ENCODE measurements at places on chromosomes 12 and 14. TPM values are rescaled to one million over a fixed set of nuclear protein-coding genes. Genes with fewer than 3 reads are reported as not detected.

The SLC6A12 gene
- not detected for total RNA-seq

The KRT3 gene
- not detected for total RNA-seq

The MUCL1 gene
- total RNA-seq: not detected

The HNF1A gene
- total RNA-seq: not detected

The NANOG gene
- total RNA-seq: not detected

The CLEC9A gene
- not detected for total RNA-seq

The IFNG-AS1 gene
- total RNA-seq: 3.6 TPM

The CCDC177 gene
- total RNA-seq: not detected

The RPS6KL1 gene
- 5.9 TPM for total RNA-seq

The RASSF9 gene
- total RNA-seq: not detected

The OTX2 gene
- not detected for total RNA-seq

The CISTR gene
- total RNA-seq: not detected

The STAB2 gene
- total RNA-seq: not detected

The AHNAK2 gene
- total RNA-seq: 0.07 TPM

The INHBC gene
- total RNA-seq: not detected

The NUAK1 gene
- total RNA-seq: 0.02 TPM

The CDKL1 gene
- total RNA-seq: 7.5 TPM

The KRT82 gene
- total RNA-seq: not detected

The AMIGO2 gene
- total RNA-seq: 4.7 TPM

The FNTB gene
- 9.7 TPM for total RNA-seq

The ANO4 gene
- not detected for total RNA-seq

The CELA1 gene
- total RNA-seq: not detected

The KRT78 gene
- not detected for total RNA-seq

The DICER1 gene
- total RNA-seq: 69.1 TPM

The SYNE3 gene
- total RNA-seq: 72.5 TPM

The RNASE7 gene
- total RNA-seq: not detected

The CMTM5 gene
- total RNA-seq: not detected

Data from T-helper 1 cell treated with Interleukin-12 subunit alpha and Interleukin-12 subunit beta and Interleukin-4 antibody, amounts not matched to agents 30 ng/mL and 1 ng/mL, for 36 hours (primary cell).